ENCODE measurements at places on chromosomes 1 and 21.

- DNase-seq, result no peak
Measured at GRCh38 chr1:210376836-210377372, 48.2 kb downstream of the HHAT start.

DNA sequence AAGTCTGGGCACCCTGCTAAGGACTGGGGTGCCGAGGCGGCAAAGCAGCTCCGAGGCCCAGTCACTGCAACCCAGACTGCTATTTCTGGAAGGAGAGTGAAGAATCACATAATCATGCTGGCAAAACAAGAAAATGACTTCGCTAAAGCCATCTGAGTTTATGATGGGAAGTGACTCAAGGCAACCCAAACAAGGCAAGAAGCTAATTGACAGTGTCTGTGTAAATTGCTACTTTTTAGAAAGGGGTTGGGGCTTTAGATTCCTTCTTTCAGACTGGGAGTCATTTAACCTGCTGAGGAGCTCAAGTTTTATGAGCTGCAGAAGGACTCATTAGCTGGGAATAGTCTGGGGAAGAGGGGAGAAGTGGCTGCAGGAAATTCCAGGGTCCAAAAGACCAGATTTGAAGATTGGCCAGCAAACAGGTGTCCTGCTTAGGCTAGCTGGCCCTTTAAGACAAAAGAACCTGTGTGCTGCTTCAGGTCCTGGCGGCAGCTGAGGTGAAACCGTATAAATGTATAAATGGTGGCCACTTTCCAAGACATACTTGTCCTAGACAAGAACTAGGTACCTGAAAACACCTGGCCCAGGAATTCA, 28.1 kb downstream of the TSHB start:
- no peak for DNase-seq

GRCh38 chr21:16540966-16541727, 811.4 kb downstream of the USP25 start:
- DNase-seq, result no peak

GRCh38 chr1:68442822-68443556, 6.8 kb downstream of the RPE65 start:
- DNase-seq, result peak; percentile 3

DNA sequence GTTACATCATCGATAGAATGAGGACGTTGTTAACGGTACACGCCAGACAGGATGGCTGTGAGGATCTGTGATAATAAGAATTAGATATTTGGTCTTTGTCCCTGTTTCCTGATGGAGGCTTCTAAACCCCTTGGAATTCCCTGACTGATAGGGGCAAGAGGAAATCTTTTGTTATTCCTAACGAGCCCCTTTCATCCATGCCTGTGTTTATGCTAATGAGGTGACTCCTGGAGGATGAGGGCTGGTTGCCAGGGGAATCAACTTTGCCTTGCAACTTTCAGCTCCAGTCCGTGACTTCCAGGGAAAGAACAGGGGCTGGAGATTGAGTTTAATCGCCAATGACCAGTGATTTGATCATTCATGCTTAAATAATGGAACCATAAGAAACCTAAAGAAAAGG, 39.3 kb upstream of the NLRP3 start:
- no peak for DNase-seq

- no peak for DNase-seq
Measured at GRCh38 chr1:52901384-52901783, 20.2 kb downstream of the ECHDC2 start.

DNA sequence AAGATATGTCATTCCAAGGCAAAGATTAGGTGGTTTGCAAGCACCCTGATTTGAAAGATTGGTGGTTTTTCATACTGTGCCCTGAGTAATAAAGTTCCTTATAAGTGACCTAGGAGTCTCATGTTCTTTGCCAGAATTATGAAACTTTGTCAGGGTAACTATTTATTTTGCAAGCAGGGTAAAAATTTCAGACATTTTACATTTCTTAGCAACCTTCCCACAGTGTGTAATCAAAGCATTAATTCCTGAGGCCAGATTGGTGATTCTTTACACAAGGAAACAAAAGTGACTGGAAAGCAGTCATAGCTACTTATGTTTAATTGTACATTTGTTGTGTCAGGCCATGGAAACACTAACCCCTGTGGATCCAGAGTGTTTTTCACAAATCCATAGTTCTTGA, 998.0 kb upstream of the B3GALT2 start:
- DNase-seq, result no peak

GRCh38 chr1:169648187-169648586, 18.3 kb upstream of the SELP start:
- DNase-seq, result no peak

GRCh38 chr1:245332513-245332912, 177.7 kb downstream of the KIF26B start:
- peak; percentile 79 for DNase-seq

DNA sequence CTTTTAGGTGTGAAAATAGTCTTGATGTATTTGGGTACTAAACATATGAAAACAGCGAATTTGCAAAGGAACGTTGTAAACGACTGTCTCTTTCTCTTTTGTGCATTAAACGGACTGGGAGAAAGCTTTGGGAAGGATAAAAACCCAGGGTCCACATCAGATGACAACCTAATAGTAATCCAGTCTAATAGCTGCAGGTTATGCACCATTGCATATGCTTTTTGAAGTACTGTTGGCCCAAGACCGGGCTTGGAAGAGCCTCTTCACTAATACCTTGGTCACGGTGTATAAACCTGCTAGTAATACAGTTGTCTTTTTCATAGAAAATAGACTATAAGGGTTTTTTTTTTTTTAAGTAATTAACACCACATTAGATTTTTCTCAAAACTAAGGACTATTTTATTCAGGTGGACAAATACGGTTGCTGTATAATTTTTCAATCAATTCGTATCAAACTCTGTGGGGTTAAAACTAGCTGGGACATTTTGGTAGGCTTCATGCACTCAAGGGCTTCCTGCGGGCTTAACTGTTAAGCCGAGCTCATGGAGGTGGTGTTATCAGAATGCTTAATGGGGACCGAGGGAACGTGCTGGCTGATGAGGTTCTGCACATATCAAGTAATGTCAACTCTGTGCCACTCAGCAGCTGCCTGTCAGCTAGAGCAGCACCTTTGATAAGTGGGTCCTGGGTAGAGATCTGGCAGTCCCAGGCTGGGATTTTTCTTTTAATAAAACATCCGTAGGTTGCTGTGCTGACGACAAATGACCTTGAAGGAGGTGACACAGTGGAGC, 2.1 kb downstream of the RYR2 start:
- no peak for DNase-seq

GRCh38 chr1:1040004-1040991, 20.4 kb downstream of the AGRN start:
- DNase-seq, result peak; percentile 77

GRCh38 chr1:204405988-204406387, 5.6 kb downstream of the PPP1R15B start:
- no peak for DNase-seq

All from stimulated activated CD4-positive, alpha-beta T cell treated with anti-CD3 and anti-CD28 coated beads, Interleukin-1b, Interleukin-23, amount 100 ng/mL, for 48 hours (primary cell).